ENCODE measurements at places on chromosomes 11 and 22.

- no peak for DNase-seq
These were observed 226.7 kb upstream of the NARS2 start for GRCh38 chr11:78801161-78801884.

DNA sequence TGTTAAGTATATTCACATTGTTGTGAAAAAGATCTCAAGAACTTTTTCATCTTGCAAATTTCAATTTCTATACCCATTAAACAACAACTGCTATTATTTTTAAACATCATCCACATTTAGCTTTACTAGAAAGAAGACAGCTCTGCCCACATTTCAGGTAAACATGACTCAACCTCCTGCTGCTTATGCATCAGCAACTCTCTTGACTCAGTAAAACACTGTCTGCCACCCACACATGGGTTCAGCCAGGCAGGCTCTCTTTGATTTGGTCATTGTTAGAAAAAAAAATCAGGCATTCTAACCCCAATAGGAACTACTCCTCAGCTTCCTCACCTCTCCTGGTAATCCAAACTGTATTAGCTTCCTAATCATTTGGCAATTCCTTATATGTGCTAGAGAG is 5.1 kb upstream of the ENDOD1 start:
- no peak for DNase-seq

- no peak for DNase-seq
These were observed 149.7 kb downstream of the CTTN start for GRCh38 chr11:70547821-70548670.

GRCh38 chr11:77789731-77790476 is 30.6 kb downstream of the RSF1 start:
- no peak for DNase-seq

- peak; percentile 72 for DNase-seq
These were observed 741 bp upstream of the MTA2 start for GRCh38 chr11:62602141-62603071.

- no peak for DNase-seq
These were observed 105.7 kb upstream of the ANO1 start for GRCh38 chr11:69972351-69972802.

GRCh38 chr11:70376621-70377020 is 21.7 kb upstream of the CTTN start:
- DNase-seq, result no peak

GRCh38 chr22:26174280-26174679 is 5.0 kb downstream of the SEZ6L start:
- DNase-seq, result no peak

GRCh38 chr11:71490731-71491390 is 36.2 kb upstream of the KRTAP5-7 start:
- no peak for DNase-seq

DNA sequence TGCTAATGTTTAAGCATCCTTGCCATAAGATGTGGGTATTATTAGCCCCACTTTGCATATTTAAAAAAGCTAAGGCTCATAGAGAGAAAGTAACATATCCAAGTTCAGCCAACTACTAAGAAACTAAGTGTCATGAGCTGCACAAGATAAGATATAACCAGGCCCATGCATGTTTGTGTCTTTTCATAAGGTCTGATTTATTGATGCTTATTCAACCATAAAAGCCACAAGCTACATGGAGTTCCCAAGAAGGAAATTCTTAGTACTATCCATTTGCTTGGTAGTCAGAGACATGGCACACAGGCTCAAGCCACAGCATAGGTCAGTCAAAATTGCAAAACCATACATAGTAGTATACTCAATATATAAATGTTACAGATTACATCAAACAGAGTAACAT is 488.5 kb downstream of the SOX6 start:
- no peak for DNase-seq

- no peak for DNase-seq
These were observed 5.5 kb upstream of the NEAT1 start for GRCh38 chr11:65416841-65417701.

DNA sequence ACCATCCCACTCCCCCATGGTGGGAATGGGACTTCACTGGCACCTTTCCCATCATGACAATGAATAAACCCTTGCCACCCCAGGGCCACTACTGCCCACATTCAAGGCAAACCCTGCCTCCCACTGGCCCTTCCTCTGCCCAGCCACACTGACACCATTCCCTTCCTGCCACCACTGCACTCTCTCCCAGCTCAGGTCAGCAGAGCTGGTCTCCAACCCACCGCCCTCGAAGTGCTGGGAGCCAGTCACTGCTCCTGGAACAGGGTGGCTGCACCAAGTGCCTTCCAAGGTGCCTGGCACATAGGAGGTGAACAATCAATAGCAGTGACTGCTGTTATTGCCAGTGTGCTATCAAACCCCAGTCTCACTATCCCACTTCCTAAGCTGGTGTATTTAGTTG is 27.1 kb downstream of the PRDM10 start:
- no peak for DNase-seq

GRCh38 chr11:69486773-69487291 is 5.4 kb downstream of the LINC01488 start:
- DNase-seq, result no peak

- DNase-seq, result no peak
These were observed 61.7 kb upstream of the CHRNA10 start for GRCh38 chr11:3732671-3733436.

DNA sequence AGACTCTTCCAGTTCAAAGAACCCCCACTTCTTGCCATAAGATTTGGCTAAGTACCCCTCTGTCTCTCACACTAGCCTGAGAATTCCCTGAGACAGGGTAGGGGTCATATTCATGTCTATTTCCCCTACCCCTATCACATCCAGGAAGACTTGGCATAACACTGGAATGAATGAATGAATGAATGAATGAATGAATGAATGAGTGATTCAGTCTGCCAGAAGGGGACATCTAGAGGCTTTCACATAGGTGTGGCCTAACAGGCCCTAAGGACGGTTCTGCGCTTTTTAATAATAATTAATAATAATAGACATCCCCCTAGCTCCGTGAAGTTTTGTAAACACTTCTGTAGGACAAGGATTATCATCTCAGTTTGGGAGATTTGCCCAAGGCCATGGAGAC is 415.7 kb downstream of the TENM4 start:
- no peak for DNase-seq

GRCh38 chr11:116960930-116961329 is 123.5 kb upstream of the APOA1 start:
- DNase-seq, result no peak

DNA sequence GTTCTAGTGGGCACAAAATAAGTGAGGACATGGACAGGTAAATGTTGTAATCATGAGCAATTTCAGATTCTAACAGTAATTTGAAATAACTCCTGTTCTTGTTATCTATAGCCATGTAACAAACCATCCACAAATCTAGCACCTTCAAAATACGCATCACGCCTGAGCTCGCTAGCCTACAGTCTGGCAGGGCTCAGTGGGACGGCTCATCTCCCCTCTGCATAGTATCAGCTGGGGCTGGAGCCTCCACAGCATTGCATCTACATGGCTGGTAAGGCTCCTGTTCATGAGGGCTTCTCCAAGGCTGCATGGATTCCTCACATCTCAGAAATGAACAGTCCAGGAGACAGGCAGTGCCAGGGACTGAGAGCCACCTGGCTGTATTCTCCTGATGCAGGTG is 112.6 kb downstream of the KCNQ1 start:
- DNase-seq, result no peak

DNA sequence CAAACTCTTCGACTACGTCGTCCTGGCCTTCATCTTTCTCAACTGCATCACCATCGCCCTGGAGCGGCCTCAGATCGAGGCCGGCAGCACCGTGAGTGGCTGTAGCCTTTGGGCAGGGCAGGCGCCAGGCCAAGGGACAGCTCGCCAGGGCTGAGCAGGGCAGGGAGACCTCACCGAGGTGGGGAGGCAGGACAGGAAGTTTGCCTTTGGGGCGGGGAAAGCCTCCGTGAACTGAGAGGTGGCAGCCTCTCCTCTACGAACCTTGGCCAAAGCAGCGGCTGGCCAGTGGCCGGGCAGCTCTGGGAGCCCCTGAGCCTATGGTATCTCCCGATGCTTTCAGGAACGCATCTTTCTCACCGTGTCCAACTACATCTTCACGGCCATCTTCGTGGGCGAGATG is 93.2 kb downstream of the CACNA1I start:
- no peak for DNase-seq

DNA sequence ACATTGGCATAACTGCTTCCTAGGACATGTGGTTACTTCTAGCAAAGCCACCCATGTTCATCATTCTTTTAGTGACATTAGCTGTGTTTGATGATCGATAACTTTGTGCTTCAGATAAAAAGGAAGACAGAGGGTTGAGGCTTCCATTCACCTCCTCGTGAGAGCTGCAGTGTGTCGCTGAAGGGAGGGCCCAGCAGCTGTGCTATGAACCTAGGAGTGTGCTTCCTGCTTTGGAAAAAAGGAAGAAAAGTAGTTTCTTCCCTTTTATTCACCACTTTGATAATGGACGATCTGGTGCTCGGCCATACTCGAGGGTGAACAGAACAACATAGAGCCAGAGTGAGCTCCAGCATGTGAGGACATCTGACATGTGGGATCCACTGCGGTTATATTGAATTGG is 6.1 kb upstream of the RFPL2 start:
- no peak for DNase-seq

DNA sequence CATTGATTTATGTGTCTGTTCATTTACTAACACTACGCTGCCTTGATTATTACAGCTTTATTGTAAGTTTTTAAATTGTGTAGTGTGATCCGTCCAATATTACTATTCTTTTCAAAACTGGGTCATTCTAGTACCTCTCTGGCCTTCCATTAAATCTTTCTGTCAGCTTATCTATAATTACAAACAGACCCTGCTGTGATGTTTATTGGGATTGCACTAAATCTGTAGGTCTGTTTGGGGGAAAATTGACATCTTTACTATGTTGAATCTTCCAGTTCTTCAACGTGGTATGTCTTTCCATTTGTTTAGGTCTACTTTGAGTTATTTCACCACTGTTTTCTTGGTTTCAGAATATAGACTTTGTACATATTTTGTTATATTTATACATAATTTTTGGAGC is 15.6 kb downstream of the CABIN1 start:
- no peak for DNase-seq

DNA sequence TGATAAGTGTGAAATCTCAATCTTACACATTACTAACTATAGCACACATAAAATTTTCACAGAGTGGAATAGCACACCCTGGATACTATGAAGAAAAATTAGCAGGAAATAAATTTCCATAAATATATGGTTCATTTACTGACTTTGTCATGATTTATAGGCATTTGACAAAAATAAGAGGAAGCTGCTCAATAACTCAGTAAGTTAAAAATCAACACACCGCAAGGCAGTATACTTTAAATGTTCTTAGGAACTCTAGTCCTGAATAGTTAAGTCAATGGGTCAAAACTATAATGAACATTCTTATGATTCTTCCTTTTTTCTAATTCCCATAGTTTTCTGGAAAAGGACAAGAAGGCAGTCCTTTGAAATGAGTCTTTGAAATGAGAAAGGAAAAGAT is 1557.8 kb upstream of the RAG2 start:
- DNase-seq, result no peak

DNA sequence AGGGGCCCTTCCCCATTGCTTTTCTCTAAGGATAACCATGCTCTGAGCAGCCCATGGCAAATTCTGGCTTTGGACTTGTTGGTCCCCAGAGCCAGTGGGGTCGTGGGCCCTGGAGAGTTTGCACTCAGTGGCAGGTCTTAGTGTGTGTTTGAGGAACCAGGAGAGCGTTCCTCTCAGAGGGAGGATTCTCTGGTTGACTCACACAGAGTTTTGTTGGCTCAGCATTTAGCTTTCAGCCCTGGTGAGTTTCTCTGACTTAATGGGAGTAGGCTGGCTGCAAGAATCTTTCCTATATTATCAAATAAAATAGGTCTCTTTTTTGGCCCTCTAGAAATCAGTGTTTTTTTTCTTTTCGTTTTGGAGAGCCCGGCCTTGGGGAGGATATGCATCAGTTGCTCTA is 20.9 kb downstream of the ST14 start:
- DNase-seq, result no peak

GRCh38 chr11:5928271-5928670 is 13.8 kb upstream of the OR56A3 start:
- DNase-seq, result no peak

- DNase-seq, result no peak
These were observed 35.0 kb downstream of the RDX start for GRCh38 chr11:110261195-110262071.

DNA sequence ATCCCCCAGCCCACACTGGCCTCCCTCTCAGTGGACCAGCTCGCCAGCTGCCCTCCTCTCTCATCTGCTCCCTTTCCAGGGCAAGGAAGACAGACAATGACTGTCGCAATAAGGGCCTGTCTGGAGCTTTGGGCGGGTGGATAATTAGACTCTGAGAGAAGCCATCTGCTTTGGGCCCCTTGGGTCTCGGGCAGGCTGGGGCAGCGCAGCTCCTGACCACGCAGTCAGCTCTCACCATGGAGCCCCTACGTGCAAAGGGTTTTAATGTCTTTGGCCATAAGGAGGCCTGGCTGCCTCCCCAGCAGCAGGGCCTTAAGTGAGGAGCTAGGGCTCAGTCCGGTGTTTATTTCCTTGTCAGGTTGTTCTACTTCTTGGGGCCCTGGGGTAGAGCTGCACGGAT is 153.9 kb downstream of the CHST1 start:
- DNase-seq, result no peak

- DNase-seq, result peak; percentile 60
These were observed 2.3 kb downstream of the IRF7 start for GRCh38 chr11:613369-613968.

- no peak for DNase-seq
These were observed 29.1 kb upstream of the SYT9 start for GRCh38 chr11:7222619-7223018.

DNA sequence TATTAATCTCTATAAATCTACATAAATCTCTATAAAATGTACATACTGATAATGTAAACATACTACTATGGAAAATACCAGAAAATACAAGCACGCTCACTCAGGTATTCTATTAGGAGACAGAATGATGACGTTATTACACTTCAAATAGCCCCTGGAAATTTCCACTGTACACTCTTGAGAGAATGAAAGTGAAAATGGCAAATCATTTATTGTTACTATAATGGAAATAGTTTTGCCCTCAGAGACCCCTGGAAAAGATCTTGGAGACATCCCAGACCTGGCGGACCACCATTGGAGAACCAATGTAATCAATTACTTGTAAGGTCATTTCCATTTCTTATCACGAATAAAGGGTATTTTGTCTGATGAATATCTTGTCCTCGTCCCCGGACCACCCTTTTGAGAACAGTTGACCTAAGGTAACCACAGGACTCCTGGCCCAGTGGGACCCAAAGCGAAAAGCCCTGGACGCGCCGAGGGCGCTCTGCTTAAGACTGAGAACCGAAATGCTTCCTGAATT is 509 bp upstream of the PRRG4 start:
- no peak for DNase-seq

All from NCI-H1048 (cell line).